ENCODE measurements at places on chromosomes 4 and X.

DNA sequence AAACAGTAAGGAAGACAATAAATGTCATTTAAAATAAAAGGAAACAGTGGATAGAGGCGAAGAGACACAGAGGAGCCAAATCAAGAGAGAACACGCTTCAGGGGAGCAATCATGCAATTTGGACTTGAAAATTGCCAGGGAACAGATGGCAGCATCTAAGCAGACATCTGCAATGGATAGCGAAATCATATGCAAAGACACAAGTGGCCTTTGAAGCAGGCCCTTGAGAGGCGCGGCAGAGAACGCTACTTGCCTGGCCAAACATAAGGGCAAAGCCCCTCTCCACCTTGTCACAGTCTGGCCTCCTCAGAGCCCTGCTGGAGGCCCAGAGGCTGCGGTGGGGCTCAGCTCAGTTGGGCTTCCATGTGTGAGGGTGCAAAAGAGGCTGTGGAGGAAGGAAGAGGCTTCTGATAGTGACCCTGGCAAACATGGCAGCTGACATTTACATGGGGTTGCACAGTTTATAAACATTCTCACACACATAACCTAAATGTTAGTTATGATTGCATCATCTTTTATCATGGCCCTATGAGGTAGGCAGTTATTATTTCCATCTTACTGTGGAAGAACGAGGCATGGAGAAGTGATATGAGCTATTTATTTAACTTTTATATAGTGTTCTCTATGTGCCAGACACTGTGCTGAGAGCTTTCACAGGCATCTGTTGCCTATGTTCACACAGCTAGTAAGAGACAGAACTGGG is 18.3 kb downstream of the ADGRG4 start:
- no peak for DNase-seq

GRCh38 chr4:161714022-161714751 is 449.6 kb downstream of the FSTL5 start:
- DNase-seq, result peak; percentile 89

- DNase-seq, result no peak
Measured at GRCh38 chr4:101321481-101322042, 25.8 kb downstream of the PPP3CA start.

- DNase-seq, result peak; percentile 86
Measured at GRCh38 chr4:39469429-39470077, 10.7 kb downstream of the LIAS start.

- DNase-seq, result no peak
Measured at GRCh38 chr4:8726344-8726851, 133.8 kb downstream of the CPZ start.

GRCh38 chrX:47366041-47366722 is 4.2 kb upstream of the ZNF157 start:
- DNase-seq, result peak; percentile 71

GRCh38 chr4:70902577-70903290 is 565 bp downstream of the MOB1B start:
- DNase-seq, result peak; percentile 46

GRCh38 chr4:168694667-168695066 is 197.8 kb downstream of the PALLD start:
- peak; percentile 91 for DNase-seq

GRCh38 chr4:79886557-79886956 is 186.5 kb downstream of the ANTXR2 start:
- DNase-seq, result no peak

DNA sequence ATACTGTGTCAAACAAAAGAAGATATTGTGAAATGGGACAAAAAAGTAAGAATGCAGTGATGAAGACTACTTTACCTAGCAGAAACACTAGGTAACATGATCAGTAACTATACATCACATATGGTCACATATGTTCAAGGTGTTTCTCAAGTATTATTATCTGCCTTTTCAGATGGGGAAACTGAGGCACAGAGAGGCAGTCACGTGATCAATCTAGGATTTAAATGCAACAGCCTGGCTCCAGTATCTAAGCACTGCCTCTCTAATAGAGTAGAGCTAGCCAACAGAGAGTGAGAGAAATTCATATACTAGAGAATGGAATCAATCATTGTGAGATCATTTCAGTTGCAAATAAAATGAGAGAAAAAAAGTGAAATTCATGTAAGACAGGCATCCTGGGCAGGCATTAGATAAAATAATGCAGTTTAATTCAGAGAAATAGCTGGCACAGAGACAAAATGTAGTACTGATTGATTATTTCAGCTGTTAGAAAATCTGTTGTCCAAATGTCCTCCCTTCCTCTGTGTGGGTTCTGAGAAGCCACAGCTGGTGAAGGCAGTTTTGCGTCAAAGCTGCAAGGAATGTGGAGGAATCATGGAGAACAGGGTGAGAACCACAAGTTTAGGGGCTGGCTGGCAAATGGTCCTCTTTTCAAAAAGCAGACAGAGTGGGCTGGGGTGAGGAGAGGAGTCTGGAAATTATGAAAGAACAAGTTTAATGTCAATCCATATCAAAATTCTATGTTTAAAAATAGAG is 26.0 kb downstream of the SMIM43 start:
- DNase-seq, result peak; percentile 67

GRCh38 chrX:13080128-13080795 is 35.8 kb upstream of the FAM9C start:
- no peak for DNase-seq

GRCh38 chr4:122758033-122758432 is 25.5 kb downstream of the BBS12 start:
- DNase-seq, result peak; percentile 52

DNA sequence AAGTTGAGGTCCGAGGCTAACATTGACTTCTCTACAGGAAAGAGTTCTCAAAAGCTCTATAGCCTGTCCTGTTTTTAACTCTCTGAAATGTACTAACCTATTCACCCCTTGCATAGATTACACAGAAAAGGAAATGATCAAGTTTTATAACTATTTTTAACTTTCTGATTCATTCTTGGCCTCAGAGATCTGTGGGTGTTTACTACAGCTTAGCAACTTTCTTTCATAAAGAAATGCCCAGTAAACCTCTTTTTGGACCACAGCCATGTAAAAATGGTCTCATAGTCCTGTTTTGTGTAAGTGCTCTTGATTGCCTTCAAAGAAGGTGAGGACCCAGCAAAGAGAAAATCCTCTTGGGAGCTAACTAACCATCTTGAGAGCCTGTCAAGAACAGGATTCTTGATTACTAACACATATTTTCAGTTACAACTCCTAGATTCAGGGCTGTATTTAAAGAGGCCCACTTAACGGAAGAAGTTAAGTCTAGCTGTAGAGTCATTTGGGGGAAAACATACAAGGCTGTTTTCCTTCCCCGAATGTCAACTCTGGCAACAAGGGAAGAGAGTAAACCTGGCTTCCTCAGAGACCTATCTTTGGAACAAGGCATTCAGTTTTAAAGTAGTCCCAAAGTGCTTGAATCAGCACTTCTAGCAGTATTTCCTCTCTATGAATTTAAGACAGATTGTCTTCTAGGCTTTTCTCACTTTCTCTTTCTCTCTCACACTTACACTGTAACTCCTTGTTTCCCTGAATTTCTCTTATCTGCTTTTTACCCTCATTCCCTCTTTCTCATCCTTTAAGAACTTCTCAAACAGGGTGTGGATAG is 78.2 kb downstream of the IL21 start:
- DNase-seq, result peak; percentile 59

DNA sequence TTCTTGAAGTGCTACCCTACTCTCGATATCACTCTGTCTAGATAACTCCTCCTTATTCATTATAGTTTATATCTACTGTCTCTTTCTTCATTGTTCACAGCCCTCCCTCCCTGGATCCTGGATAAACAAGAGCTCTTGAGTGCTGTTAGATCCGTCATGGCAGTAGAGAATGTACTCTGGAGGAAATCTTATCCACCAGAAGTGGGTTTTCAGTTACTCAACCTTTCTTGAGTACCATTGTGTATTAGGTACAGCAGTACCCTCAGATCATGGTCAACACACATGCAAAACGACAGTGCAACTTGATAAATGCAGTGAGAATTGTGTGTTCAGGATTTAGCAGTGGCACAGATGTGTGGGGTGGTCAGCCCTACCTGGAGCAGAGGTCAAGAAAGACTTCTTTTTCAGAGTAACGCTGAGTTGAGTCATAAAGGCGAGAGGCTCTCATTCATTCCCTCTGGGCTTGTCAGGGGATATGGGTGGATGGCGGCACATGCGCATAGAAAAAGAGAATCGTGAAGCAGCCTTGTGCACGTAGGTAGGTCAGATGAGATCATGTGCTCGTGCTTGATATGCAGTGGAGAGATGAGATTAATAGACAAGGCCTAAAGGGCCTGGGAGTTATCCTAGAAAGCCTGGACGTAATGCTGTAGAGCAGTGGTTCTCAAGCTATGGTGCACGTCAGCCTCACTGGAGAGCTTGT is 89.5 kb downstream of the SNX25 start:
- DNase-seq, result no peak

DNA sequence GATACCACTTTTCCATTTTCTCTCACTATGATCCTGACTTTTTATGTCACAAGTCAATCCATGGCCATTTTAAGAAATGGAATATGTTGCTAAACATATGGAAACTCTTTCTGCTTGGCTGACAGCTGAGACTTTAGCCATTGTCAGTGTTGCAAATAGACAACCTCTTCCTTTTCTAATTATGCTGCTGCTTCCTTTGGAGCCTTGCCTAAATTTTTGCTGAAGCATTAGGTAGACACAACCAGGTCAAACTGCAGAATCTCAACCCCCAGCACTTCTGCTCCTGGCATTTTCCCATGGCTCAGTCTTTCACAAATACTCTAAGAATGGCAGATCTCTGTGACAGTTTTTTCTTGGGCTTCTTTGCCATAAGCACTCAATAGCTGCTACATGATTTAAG is 543.3 kb downstream of the GRID2 start:
- DNase-seq, result no peak

DNA sequence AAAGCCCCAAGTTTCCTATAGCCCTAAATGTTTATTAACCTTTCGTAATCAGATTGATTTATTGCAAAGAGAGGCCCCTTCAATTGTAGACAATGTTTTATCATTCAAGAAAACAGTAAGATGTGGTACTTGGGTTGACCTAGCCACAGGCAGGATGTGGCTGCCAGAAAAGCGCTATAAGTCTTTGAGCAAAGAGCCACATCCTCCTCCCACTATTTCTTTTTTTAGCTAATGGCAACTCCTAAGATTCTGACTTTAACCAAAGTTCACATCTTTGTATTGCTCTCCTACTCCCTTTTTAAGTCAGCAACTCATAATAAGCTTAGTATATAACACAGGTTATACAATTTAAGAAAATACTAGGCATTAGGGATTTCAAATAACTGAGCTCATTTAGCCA is 70.7 kb upstream of the PPP3CA start:
- DNase-seq, result peak; percentile 15

GRCh38 chr4:143391261-143391660 is 54.6 kb downstream of the GAB1 start:
- DNase-seq, result no peak

- DNase-seq, result no peak
Measured at GRCh38 chr4:11326021-11326420, 102.7 kb downstream of the HS3ST1 start.

- DNase-seq, result peak; percentile 36
Measured at GRCh38 chrX:131288738-131289511, at the start of gene IGSF1. Gene IGSF1 (minus strand): TSS chrX:131289306. CDS start chrX:131286674, 2,632 bp downstream.

DNA sequence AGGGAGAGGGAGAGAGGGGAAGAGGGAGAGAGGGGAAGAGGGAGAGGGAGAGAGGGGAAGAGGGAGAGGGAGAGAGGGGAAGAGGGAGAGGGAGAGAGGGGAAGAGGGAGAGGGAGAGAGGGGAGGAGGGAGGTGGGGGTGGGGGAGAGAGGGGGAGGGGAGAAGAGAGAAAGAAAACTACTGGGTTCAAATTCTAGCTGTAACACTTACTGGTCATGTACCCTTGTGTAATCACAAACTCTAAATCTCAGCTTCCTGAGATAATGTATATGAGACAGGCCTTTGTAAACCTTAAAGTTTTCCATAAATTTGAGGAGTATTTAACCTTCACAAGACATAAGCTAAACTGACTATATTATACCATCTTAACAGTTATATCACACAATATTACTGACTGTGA is 109.1 kb downstream of the FGF16 start:
- no peak for DNase-seq

DNA sequence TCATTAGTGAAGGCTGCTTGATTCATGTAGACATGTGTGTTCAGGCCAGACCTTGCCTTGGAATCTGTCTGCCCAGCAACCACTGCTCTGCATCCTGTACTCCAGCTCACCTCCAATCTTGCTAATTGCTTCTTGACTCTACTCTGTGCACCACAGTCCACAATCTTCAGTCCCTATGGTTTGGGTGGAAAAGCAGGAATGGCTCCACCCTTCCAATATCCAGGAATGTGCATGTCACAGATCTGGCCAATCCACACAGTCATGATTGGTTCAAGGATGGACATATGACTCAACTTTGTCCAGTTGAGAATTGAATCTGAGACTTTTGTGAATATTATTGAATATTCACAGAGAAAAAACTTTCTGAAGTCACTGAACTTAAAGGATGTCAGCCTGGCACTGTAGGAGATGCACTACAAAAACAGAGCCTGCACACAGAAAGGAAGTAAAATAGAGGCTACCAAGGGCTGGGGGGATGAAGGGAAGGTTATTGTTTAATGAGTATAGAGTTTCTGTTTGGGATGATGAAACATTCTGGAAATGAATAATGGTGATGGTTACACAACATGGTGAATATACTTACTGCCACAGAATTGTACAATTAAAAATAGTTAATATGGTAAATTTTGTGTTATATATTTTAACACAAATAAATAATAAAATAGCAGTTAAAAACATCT is 161.3 kb upstream of the USP38 start:
- no peak for DNase-seq

DNA sequence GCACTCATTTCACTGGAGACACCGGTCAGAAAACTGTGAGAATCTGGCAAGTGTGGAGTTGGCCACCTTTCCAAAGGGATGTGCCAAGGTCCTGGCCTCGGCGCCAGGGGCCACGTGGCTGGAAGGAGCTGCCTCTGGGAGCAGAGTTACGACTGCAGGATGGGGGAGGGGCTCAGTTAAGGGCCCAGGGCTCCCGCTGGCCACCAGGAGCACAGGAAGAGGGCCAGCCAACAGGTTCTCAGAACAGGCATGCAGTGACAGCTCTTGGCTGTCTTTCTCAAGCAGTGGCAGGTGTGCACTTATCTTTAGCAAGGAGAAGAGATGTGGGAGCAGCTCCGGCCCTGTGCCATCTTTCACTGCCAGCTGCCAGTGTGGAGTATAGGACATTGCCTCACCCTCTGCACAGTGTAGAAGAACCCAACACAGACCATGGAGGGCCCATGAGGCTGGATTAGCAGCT is 115.9 kb upstream of the RBPJ start:
- DNase-seq, result no peak

GRCh38 chr4:110059556-110060191 is 138.7 kb downstream of the ELOVL6 start:
- DNase-seq, result no peak

GRCh38 chr4:140094438-140095420 is 59.3 kb downstream of the MAML3 start:
- DNase-seq, result no peak

Data from fibroblast of skin of right biceps (primary cell).